ENCODE measurements at places on chromosomes 16 and 17. TPM values are rescaled to one million over a fixed set of nuclear protein-coding genes. Genes with fewer than 3 reads are reported as not detected.
A peak's percentile ranks its signal among the peaks of the same experiment; 100 is the strongest.

DNA sequence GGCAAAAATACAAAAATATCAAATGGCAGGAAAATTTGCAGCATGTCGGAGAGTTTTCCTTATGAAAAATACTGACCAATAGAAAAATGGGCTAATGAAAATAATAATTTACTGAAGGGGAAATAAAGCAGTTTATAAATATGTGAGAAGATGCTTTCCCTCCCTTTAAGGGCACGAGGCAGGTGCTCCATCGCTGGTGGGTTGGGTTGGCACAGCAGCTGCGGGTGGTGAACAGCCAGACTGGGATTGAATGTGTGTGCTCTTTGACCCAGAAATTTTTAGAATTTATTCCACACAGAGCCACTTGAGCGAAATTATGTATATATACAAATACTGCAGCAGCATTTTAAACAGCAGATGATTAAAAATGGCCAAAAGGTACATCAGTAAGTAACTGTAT lies 109.1 kb upstream of the ZNF750 start:
- DNase-seq, result no peak

GRCh38 chr17:83065660-83066542 lies 13.5 kb upstream of the METRNL start:
- DNase-seq, result no peak

DNA sequence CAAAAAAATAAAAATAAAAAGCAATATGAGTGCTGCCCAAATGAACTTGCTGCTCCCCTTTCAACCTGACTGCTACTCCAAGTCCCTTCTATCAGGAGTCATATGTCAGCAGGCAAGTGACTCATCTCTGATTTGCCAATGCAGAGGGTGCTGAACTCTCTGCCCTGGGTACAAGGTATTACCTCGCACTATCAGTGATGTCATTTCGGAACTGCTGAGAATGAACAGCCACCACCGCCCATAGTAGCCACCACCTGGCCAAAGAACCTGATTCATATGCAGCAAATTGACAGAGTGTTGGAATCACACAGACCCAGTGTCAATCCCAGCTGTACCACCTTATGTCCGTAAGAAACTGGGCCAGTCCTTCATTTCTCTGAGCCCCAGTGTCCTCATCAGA lies 31.2 kb downstream of the LYRM9 start:
- DNase-seq, result peak; percentile 73

- DNase-seq, result no peak
Observed at GRCh38 chr17:78307887-78308638, 51.8 kb downstream of the SOCS3 start.

DNA sequence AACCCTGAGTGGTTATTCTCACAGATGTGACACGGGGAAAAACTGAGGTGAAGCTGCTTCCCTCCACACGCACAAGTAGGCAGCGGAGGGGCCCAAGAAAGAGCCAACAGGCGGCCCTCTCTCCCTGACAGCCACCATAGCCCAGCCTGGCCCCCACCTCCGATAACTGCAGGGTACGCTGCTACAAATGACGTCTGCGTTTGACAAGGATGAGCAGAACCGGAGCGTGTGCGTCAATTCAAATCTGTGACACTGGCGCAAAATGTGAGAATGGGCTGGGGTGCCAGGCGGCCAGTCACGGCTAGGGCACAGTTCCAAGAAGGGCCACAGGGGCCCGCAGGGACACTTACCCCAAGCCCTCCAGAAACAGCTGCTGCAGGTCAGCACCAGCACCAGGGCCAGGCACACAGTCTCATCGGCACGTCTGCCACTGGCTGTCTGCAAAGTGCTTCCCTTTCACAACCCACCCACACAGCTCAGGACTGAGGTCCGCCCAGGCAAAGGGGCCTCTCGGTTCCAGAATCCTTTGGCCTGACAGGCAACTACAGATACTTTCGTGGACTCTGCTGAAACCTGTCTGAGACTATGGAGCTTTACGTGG lies 14.4 kb downstream of the AXIN1 start:
- DNase-seq, result no peak

DNA sequence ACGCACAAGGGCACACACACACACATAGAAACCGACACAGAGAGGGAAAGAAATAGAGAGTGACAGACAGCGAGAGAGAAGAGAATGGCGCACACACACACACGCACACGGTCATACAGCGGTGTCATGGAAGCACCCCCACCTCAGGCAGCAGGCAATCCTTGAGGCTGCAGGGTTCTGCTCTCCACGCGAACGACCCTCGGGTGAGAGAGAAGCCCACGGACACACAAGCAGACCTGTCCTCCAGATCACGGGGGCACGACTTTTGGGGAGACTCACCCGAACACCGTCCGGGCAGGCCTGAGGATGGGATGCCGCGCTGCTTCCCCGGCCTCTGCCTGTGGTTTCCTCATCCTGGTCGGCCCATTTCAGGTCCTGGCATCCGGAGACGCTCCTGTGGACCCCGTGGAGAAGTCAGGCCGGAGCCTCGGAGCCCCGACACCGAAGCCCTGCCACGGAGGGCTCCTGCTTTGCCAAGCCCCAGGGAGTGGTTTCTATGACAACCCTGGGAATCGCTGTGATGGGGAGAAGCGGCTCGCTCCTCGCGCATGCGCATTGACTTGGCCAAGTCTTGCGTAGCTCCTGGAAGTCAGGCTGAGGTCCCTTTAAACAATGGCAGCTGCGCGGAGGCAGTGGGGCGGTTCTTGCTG lies 118.2 kb upstream of the KCNJ18 start:
- no peak for DNase-seq

GRCh38 chr17:41184480-41184961 lies at the start of gene KRTAP4-1:
Gene KRTAP4-1 (minus strand): TSS chr17:41184911. CDS start chr17:41184854, 57 bp downstream.
- DNase-seq, result no peak

DNA sequence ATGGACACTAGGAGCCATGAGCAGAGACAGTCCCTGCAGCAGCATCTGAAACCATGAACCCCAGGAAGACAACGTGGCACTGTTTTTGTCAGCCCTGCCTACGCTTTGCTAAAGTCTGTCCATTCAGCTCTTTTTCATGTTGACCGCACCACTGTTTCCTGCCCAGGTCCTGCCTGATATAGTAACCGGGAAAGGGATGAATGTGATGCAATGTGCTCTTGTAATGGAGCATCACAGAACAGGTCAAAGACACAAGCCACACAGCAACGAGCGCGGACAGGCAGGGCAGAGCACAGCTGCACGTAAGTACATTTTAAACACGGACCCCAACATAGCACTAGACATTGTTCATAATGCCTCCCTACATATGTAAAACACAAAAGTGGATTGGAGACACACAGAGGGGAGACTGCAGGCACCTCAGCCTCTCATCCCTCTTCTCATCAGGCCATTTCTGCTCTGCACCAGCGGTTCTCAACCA lies 16.9 kb upstream of the TNFRSF13B start:
- DNase-seq, result no peak

DNA sequence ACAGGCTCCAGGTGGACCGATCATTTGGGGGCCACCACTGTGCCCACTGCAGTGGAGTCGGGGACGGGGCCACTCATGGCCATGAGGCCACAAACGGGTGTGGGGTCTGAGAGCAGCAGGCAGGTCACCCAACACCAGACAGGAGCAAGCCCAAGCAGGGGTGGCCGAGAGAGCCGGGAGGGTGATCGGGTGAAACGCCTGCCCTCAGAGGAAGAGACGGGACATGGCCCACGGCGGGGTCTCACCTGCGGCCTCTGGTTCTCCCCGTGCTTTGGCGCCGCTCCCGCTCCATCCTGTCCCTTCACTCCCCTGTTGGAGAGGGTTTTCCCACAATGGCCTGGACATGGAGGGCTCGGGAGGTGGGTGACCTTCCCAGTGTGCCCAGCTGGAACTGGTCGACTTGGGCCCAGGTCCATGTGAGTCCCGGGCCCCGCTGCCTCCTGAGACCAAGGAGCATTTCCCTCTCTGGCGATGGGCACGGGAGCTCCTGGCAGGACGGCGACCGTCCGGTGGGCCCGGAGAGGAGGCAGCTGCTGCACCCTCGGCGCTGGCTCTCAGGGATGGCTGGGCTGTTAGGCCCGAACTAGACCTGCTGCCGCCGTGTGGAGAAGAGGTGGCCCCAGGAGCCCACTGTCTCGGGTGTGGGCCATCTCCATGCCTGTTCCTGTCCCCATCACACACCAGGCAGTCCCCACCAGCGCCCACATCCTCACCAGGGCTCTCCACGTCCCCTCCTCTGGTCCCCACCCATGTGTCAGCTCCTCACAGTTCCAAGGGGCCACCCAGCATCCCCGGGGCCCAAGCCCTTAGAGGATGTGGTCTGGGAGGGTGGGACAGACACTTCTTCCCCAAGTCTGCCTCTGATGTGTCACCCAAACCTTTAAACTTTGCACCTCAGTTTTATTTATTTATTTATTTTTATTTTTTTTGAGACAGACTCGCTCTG lies 13.4 kb upstream of the BAHCC1 start:
- DNase-seq, result no peak

DNA sequence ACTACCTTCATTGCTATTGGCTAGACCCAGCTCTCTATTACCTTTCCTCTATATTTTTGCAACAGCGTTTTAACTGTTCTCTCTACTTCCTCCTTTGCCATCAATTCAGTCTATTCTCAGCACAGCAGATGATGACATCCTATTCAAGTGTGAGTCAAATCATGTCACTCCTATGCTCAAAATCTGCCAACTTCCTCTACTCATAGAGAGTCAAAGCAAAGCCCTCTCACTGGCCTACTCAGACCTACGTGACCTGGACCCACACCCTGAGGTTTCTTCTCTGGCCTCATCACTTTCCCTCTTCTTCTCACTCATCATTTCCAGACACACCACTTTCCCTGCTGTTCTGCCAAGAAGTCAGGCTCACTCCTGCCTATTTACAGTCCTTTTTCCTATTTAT lies 289.0 kb upstream of the AXIN2 start:
- peak; percentile 42 for DNase-seq

DNA sequence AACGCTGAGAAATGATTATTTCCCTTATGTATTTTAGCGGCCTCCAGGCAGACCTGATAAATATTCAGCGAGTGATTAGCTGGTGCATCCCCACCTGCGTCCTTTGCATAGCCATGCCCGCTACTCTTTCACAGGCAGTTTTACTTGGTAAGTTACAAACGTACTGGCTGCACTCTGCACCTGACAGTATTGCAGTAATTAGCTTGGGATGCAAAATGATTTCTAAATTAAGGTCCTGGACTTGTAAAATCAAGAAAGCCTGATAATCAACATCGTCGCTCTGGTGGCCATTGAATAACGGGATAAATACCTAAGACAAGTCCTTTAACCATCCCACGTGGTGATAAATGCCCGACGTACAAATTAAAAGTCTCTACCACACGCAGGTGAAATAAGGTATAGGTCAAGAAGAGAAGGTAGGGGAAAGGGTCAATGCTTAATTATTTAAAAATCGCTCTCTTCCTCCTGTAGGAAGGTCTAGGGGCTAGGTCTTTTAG lies 998 bp upstream of the PRKCA start:
- DNase-seq, result no peak

- DNase-seq, result no peak
Observed at GRCh38 chr17:13920413-13920812, 148.9 kb upstream of the COX10 start.

- no peak for DNase-seq
Observed at GRCh38 chr17:17833658-17834357, 3.0 kb downstream of the SREBF1 start.

DNA sequence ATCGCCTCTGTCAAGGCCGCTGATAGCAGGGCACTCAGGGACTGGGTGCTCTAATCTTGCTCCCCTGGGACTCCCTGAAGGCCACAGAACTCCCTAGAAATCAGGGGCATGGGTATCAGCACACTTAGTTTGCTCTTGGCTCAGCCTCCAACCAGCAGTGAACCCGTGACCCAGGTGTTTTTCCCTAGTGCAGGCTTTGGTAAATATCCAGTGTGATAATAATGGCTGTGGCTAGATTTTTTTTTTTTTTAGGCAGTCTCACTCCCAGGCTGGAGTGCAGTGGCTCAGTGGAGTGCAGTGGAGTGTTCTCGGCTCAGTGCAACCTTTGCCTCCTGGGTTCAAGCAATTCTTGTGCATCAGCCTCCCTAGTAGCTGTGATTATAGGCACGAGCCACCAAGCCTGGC lies 10.3 kb downstream of the NUPR1 start:
- DNase-seq, result no peak

- DNase-seq, result no peak
Observed at GRCh38 chr16:503150-504071, 24.1 kb upstream of the CAPN15 start.

DNA sequence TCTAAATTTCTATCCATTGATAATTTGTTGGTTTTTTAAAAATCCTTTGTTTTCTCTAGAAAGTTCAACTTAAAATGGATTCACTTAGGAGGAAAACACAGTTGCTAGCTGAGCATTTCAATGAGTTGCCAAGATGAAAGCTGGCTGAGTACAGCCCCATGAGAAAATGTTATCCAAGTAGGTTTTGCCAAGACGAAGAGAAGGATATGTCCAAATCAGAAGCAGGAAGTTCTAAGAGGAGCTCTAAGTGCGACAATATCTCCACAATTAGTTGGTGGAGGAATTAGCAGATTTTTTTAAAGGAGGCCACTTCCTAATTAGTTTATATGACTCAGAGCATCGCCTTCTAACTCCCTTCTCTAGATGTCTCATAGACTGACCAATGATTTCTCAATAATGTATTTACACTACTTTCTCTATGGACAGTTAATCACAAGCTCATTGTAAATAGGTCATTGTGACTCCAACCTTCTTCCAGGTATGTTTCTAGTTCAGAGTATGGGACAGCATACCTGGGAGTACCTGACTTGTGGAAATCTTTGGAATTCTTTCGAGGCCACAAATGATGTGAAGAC lies 873.3 kb upstream of the SOX9 start:
- DNase-seq, result no peak

- no peak for DNase-seq
Observed at GRCh38 chr16:52051414-52052172, 495.4 kb downstream of the TOX3 start.

GRCh38 chr16:17171250-17172143 lies 299.3 kb downstream of the XYLT1 start:
- no peak for DNase-seq

- DNase-seq, result no peak
Observed at GRCh38 chr16:46648656-46649055, 27.5 kb upstream of the SHCBP1 start.

DNA sequence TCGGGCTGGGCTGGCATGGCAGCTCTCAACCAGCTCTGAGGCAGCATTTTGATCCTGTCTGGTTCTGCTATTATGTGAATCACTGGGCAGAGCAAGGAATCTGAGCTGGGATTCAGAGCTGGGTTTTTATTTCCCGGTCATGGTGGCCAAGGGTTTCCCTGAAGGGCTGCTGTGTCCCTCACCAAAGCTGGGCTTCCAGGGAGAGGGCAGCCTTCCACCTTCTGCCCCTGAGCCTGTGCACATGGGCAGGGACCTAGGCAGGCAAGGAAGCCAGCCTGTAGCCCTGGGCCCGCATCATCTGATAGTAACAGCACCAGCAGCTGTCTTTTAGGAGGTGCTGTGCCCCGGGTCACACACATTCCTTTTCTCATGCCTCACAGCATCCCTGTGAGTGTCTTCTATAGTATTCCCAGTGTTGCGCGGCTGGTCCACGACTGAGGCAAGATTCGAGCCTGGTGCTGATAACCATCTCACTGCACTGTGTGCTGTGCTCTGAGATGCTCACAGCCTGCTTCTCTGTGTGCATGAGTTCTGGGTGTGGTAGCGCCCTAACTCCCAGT lies 85.3 kb upstream of the PLCG2 start:
- no peak for DNase-seq

GRCh38 chr16:49487746-49488145 lies 114.1 kb downstream of the C16orf78 start:
- no peak for DNase-seq

The SLC16A5 gene
- 3.4 TPM for total RNA-seq

The KRT39 gene
- not detected for total RNA-seq

The NAE1 gene
- total RNA-seq, result 104 TPM

The IL21R gene
- total RNA-seq, result 0.14 TPM

The PGP gene
- total RNA-seq, result 22.9 TPM

The PERCC1 gene
- not detected for total RNA-seq

The NBR1 gene
- 68.0 TPM for total RNA-seq

The SPEM1 gene
- not detected for total RNA-seq

Measured in foreskin keratinocyte (primary cell).